Fibroblast of pulmonary artery (primary cell): ENCODE measurements at places on chromosomes 11 and 22.

DNA sequence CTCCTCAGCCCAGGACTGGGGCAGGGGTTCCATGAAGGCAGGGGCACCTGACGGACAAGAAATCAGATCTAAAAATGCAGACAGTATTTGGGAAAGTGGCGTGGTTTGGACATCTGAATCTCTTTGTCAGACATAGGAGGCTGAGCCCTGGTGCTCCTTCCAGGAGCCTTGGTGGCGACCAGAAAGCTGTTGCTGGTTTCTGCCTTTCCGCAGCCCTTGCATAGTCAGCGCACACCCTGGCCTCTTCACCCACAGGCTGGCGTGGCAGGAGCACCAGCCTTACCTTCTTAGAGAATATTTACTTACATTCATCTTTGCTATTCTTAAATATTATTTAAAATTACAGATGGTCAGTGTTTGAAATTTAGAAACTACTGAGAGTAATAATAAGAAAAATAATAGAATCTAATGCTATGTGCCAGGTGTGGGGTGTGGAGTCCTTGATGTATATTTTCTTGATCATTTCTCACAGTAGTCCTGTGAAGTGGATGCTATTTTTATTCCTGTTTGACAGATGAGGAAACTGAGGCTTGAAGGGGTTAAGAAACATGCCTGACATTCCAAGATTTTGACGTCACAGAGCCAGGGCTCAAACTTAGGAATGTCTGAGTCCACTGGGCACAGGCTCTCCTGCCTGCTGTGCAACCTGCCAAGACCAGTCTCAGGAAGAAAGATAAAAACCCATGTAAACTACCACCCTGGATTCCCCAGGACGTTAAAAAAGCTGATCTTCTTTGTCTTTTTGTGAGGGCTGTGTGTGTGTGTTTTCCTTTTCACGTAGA lies 51.6 kb downstream of the TBC1D22A start:
- DNase-seq, result peak; percentile 77

DNA sequence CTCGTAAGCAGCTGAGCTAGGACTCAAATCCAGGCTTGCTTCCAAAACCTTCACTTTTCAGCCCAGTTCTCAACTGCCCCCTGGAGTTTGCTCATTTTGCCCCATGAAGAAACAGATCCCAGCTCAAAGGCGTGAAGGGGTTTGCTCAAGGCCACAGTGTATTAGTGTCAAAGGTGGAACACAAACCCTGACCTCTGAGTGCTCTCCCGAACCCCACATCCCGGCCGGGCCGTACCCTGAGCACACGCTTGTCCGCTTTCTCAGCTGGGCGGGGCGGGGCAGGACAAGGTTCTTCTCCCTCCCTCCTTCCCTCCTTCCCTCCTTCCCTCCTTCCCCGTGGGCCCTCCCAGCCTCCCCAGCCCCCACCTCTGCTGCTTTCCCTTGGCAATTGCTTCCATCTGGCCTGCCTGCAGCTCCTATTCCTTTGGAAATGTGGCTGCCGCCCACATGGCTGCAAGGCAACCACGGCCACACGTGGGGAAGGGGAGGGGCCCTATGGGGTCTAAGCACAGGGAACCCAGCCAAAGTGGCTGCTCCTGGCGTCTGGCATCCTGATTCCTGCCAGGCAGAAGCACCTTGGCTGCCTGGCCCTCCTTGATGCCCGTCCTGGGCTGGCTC lies 4.1 kb downstream of the ST3GAL4 start:
- peak; percentile 56 for DNase-seq

DNA sequence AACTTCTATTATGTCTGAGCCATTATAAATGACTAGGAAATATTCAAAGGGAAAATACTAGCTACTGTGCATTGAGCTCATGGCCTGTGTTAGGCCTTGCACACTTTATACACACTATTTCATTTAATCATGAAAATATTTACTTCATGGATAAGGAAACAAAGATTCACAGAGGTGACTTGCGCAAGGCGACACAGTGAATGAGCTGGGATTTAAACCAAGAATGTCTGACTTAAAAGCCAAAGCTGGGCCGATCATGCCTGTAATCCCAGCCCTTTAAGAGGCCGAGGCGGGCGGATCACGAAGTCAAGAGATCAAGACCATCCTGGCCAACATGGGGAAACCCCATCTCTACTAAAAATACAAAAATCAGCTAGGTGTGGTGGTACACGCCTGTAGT lies 231.5 kb downstream of the MIAT start:
- peak; percentile 14 for DNase-seq

DNA sequence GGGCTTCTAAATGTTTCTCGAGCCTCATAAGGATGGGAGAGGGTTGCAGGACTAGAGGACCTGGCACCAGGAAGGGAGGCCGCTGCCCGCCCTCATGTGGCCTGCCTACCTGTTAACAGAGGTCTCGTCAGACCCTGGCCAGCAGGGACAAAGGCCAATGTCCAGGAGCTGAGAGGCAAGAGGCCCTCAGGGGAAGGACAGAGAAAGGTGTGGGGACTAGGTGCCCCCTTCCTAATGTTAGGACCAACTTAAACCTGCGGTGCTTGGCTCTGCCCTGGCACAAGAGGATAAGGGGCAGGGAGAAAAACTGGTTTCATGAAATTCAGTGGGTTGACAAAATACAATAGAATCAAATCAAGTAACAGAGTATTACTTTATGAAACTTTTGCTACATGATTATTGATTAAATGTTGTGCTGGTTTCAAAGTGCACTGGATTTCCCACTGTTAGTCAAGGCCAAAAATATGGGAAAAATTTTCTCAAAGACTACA lies 20.0 kb upstream of the SYT12 start:
- DNase-seq, result no peak

GRCh38 chr11:1207401-1208143 lies 15.3 kb upstream of the MUC5B start:
- no peak for DNase-seq

- no peak for DNase-seq
Observed at GRCh38 chr11:3166268-3167142, 1.4 kb upstream of the OSBPL5 start.

- no peak for DNase-seq
Observed at GRCh38 chr11:75320643-75321042, 30.8 kb downstream of the ARRB1 start.

DNA sequence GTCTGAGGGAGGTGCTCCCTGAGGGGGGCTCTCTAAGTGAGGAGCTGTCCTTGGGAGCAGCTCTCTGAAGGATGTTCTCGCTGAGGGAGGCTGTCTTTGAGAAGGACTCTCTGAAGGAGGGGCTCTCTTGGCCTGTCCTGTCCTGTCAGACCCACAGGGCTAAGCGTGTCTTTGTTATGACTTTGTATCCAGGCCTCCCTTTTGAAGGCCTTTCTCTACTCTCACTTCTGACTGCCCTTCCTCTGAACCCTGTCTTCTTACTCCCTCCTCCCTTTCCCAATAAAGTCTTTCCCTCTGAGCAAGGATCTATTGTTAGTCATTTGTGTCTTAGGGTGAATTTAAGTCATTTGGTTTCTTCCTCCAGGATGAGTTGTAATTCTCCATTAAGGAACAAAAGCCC lies 330.1 kb upstream of the PLET1 start:
- peak; percentile 50 for DNase-seq

- DNase-seq, result no peak
Observed at GRCh38 chr22:48765595-48765994, 1062.1 kb downstream of the BRD1 start.

DNA sequence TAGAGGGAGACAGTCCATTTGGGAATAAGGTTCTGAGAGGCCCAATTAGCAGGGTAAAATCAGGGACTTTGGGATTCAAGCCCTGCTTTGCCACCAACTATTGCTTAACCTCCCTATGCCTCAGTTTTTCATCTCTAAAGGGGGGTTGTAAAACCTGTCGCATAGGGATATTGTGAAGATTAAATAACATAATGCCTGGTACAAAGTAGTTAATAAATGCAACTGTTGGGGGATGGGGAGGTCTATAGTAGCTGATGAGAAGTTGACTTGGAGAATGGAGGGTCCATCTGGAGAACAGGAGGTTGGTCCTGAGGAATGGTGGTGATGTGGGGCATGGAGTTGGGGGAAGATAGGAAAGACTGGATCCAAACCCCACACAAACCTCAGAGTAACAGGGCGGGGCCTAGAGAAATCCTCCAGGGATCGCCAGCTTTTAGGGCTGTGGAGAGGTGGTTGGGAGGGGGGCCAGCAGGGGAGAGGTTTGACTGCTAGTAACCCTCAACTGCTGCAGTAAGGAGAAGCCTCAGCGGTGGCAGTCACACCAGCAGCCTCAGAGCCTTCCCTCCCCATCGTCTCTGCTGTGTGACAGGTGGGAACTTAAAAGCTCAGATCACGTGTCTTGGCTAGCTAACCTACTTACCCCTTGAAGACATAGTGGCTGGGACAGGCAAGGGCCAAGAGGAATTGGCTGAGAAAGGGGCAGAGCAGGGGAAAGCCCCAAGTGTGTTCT lies 1.1 kb upstream of the ABCG4 start:
- DNase-seq, result no peak

GRCh38 chr11:74465291-74465708 lies 2.0 kb downstream of the KCNE3 start:
- DNase-seq, result no peak

DNA sequence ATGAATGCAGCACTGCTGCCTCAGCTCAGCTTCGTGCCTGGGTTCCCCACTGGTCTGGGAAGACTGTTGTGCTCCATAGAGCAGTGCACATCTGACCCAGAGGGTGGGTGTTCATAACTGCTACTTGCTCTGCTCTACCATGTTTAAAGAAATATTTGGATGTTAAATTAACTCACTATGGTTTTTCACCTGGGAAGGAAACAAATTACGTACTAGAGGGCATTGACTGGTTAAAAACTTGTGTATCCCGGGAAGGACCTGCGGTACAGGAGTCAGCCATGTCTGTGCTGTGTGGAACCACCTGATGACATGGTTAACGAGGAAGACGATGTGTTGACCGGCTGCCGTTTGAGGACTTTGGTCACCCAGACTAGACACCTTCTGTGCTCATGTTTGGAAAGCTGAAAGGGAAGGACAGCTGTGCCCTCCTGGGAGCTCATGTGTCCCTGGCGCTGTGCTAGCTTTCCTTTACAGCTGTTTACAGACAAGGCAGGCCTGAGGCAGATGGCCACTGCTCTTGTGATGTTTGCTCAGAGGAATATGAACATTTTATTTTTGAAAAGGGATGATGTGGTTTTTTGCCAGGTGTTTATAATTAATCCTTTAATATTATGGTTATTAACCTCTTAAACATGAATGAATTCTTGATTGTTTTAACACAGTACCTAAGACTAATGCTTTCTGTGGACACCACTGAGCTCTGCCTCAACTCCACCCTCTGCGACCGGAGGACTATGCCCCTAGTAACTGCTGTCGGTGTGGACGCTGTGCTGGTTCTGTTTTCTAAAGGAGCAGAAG lies 14.3 kb upstream of the AIFM3 start:
- DNase-seq, result no peak

- DNase-seq, result peak; percentile 67
Observed at GRCh38 chr22:21026783-21027692, 5.3 kb downstream of the SLC7A4 start.

GRCh38 chr11:47979378-47980087 lies 826 bp upstream of the PTPRJ start:
- DNase-seq, result no peak
